ENCODE measurements at places on chromosomes 11 and 22.

- no peak for DNase-seq
- peaks cover 25% of the 10 kb centered on the region for H3K4me1 ChIP-seq
- H3K4me3 ChIP-seq, result no peak overlapping the region
- no peaks in the 10 kb centered on the region for H3K36me3 ChIP-seq
- no peaks in the 10 kb centered on the region for H3K27me3 ChIP-seq
- H3K27ac ChIP-seq, result peak overlapping the region; percentile 46
Measured at GRCh38 chr22:49925525-49926128, 7.2 kb downstream of the CRELD2 start.

DNA sequence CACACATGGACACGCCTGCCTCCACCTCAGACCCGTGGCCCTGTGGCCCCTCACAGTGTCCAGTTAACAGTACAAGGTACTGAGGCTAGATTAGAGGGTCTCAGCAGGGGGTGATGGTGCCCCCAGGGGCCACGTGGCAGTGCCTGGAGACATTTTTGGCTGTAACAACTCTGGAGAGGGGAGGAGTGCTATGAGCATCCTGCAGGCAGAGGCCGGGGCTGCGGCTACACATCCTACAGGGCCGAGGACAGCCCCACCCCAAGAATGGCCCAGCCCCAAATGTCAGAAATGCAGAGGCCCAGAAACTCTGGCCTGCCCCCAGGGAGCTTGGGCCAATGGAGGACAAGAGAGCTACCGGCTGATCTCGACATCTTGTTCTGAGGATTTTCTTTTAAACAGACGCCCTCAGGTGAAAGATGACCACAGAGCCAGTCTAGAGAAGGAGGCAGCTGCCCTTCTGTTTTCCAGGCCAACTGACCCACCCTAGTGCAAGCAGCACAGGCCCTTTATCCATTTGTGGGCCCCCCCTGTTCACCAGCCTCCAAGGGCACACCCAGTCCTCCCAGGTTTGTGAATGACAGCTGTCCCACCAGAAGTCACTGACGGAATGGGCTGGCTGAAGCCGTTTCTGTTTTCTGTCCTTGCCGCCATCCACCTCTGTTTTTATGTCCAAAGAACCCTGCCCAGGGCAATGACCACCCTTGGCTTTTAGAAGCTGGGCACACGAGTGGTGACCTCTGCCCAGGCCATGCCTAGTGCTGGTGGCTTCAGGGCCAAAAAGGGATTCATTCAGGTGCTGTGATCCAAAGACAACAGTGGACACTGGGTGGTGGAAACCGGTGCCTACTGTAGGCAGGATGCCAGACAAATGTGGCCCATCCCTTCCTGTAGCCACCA lies 85.2 kb upstream of the LINC01488 start:
- no peaks in the 10 kb centered on the region for H3K36me3 ChIP-seq
- peaks cover 33% of the 10 kb centered on the region for H3K4me1 ChIP-seq
- H3K27ac ChIP-seq, result no peak overlapping the region
- no peak for DNase-seq

DNA sequence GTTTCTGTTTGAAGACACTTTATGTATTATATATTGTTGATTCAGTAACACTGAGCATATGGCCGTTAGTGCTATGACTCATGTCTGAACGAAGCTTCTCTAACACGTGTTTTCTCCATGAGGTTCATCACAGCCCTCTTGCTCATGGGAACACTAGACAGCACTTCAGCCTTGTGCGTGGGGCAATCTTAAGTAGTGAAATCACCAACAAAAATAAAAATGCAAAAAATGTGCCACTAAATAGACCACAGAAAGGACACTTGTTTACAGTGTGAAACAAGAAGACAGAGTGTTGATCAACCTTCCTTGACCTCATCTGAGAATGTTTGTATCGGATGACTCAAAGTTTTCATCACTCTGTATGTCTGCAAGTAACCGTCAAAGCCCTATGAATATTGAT lies 94.5 kb downstream of the FDX1 start:
- no peak for DNase-seq
- H3K27me3 ChIP-seq, result no peaks in the 10 kb centered on the region
- no peak overlapping the region for H3K27ac ChIP-seq
- no peaks in the 10 kb centered on the region for H3K4me1 ChIP-seq

DNA sequence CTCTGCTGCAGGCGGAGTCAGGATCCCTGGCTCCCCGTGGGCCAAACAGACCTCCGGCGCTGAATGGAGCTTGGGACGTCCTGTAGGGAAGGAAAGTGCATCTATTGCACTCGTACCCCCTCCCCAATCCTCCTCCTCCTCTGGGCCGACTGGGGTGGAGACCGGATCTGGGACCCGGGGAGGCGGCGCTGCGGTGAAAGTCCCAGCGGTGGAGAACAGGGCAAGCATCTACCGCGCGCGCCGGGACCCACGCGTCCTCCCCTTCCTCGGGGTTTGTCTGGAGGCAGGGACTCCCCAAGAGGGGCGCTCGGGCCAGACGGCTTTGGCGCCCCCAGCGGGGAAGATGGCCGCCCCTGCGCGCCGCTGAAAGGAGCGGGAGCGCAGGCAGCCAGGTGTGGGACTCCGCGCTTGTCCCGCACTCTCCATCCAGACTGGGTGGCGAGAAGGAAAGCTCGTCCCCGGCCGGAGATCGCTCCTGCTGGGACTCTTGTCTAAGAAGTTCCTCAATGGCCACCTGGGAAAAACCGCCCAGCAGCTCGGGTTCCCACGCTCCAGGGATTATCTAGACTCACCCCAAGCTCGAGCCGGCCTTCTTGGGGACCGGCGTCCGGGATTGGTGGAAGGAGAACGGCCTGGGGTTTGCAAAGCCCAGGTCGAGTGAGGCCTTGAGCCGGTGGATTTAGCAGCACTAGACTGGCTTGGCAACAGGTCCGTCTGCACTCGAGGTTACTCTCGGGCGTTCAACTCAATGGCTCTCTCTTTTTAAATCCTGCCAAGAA lies 718 bp downstream of the FADS2 start:
- peaks cover 14% of the 10 kb centered on the region for H3K36me3 ChIP-seq
- H3K4me3 ChIP-seq, result peak overlapping the region; percentile 89
- H3K27me3 ChIP-seq, result peaks cover 4% of the 10 kb centered on the region
- H3K27ac ChIP-seq, result peak overlapping the region; percentile 99
- DNase-seq, result peak; percentile 35
- peaks cover 66% of the 10 kb centered on the region for H3K4me1 ChIP-seq

DNA sequence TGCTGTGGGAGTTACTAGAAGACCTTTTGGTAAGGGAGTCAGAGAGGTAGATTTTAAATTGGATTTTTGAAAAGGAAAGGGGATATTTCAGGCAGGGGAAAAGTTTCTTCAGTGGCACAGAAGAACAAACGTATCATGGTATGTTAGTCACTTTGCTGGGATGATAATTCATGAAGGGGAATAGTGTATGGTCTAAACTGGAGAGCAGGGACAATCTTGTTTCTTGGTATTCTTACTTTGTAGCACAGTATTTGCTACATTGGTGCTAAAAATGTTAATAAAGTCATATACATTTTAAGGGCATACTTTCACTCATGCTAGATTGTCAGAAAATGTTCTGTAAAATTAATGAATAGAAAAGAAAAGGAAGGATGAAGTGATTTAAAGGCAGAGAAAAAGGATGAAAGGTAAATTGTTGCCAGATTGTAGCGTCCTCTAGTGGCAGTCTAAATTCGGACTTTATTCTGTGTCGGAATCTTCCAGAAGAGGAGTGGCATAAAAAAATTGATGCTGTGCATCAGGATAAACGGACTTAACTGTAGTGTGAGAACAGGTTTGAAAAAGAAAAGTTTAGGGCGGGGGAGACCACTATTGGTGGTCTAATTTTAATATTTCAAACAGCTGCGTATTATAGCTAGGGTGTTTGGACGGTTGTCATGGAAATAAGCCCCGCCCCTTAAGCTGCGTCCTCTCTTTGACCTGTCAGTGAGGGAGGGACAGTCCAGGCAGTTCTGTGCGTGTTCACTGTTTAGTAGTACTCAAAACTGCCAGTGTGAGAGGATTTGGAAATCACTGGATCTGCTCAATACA lies at the start of gene BCO2:
Gene BCO2, plus strand, starts transcription at position 724 of the 810 bp plus-strand sequence. CDS start 90 bp downstream, outside the sequence.
- DNase-seq, result peak; percentile 66
- H3K27me3 ChIP-seq, result peaks cover 42% of the 10 kb centered on the region
- H3K4me3 ChIP-seq, result no peak within 1 kb of the TSS
- no peaks in the 10 kb centered on the region for H3K36me3 ChIP-seq
- H3K27ac ChIP-seq, result peak within 1 kb of the TSS; percentile 36

GRCh38 chr11:1129143-1129610 lies 28.6 kb upstream of the MUC5AC start:
- H3K27ac ChIP-seq, result no peak overlapping the region
- H3K36me3 ChIP-seq, result peaks cover 2% of the 10 kb centered on the region
- H3K4me1 ChIP-seq, result no peaks in the 10 kb centered on the region
- DNase-seq, result no peak
